Stimulated activated CD4-positive, alpha-beta T cell treated with anti-CD3 and anti-CD28 coated beads, TNF-alpha, amount 100 ng/mL, for 1 hour (primary cell): ENCODE measurements at places on chromosomes 16 and 17.

- DNase-seq, result no peak
These were observed 54.6 kb downstream of the GPRC5B start for GRCh38 chr16:19829844-19830692.

DNA sequence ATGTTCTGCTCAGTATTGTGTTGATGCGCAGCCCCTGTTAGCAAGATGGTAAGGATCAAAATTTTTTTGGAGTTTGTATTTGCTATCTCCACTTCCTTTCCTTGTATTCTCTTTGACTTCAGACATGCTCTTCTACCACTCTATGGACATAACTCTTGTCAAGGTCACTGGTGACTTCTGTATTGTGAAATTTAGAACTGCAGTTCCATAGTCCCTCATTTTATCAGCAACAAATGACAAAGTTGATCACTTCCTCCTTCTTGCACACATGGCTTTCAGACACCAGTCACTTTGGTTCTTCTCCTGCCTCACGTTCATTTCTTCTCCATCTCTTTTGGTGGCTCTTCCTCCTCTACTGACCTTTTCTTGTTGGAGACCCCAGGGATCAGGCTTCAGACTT lies 21.1 kb downstream of the COX11 start:
- no peak for DNase-seq

DNA sequence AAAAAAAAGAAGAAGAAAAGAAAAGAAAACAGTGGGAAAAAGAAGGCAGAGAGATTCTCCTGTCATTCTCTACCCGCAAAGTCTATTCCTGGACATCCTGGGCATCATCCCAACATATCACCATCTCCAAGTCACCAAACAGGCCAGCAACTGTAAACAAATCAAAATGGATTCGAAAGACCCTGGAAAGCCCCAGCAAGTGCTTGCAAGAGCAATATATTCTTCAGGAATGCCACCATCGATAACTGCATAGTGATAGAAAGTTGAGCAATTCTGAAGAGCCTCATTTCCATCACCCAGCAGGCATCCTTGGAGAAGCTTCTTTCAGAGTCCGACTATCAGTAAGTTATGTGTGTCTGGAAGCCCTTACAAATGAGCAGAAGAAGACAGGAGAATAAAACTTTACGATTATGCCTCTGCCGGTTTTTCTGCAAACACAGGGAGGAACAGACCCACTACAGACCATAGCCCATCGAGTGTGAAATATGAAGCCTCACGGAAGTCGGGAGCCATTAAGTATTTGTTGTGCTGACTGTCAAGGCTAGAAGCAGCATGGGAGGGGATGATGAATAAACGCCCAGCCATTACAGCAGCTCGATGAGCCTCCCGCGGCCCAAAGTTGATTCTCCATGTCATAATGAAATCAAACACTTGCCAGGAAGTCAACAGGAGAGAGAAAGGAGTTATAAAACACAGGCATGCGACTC lies 64.5 kb upstream of the SEC14L1 start:
- no peak for DNase-seq

DNA sequence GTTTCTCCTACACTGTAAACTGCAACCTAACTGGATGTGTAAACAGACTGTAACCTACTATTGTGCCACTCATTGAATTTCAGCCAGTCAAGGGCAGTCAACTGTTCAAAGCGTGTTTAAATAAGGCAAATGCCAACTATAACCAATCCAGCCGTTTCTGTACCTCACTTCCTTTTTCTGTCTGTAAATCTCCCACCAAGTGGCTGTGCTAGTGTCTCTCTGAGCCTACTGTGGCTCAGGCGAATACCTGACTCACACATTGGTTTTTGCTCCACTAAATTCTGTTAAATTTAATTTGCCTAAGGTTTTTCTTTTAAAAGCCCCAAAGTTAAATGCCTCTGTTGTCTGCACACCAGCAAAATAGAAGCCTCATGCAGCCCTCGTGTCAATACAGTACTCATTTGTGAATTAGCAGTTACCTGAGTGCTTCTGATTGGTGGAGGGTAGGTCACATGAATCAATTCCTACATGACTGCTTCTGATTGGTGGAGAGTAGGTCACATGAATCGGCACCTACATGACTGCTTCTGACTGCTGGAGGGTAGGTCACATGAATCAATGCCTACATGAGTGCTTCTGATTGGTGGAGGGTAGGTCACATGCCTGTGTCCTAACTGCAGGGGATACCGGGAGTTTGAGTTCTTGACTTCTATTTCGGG lies 31.1 kb upstream of the CCR7 start:
- DNase-seq, result no peak

- DNase-seq, result peak; percentile 87
These were observed 158.3 kb downstream of the RAB11FIP4 start for GRCh38 chr17:31549525-31550388.

DNA sequence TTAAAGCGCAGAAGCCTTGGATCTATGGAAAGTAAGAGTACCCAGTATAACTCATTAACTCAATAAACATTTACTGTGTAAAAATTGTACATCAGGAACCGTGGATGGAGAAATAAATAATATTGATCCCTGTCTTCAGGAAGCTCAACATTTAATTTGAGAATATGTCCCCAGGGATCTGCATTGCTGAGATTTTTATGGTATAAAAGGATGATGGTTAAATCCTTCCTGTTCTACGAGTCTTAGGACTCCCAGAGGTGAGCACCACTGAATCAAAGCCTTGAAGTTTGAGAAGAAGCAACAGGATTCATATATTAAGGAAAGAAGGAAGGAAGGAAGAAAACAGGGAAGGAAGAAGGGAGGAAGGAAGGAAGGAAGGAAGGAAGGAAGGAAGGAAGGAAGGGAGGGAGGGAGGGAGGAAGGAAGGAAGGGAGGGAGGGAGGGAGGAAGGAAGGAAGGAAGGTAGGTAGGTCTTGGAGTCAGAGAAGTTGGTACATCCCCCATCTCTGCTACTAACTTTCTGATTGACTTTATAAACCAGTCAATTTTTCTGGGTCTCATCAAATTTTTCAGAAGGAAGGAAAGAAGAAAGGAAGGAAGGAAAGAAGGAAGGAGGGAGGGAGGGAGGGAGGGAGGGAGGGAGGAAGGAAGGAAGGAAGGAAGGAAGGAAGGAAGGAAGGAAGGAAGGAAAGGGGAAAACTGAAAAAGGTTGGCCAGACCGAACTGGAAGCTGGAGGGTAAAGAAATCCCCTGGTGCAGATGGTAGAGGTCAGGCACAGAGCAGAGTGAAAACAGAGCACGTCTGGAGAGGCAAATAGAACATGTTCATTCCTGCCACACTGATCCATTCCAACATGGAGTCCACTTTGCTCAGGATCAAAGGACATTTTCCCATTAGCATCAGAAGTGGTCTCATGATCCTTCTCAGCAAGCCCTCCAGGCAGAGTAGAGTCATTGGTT lies 422.2 kb upstream of the CDH11 start:
- DNase-seq, result no peak

GRCh38 chr17:1999557-2000251 lies 25.4 kb downstream of the RTN4RL1 start:
- no peak for DNase-seq

GRCh38 chr16:80682421-80683070 lies 121.9 kb downstream of the CDYL2 start:
- DNase-seq, result no peak

DNA sequence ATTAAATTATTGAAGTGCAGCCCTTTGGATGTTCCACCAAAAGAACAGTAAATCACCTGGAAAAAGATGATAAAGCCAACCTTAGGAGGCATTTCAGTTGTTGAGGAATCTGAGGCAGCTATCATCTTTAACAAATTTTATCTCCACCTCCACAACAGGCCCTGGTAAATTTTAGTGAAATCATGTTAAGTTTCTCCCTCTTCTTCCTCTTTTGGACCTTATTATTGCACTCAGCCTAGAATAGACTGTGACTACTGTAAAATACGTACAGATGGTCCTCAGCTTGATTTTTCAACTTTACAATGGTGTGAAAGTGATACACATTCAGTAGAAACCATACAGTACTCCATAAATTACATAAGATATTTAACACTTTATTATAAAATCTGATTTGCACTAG lies 90.3 kb downstream of the USP32 start:
- no peak for DNase-seq

DNA sequence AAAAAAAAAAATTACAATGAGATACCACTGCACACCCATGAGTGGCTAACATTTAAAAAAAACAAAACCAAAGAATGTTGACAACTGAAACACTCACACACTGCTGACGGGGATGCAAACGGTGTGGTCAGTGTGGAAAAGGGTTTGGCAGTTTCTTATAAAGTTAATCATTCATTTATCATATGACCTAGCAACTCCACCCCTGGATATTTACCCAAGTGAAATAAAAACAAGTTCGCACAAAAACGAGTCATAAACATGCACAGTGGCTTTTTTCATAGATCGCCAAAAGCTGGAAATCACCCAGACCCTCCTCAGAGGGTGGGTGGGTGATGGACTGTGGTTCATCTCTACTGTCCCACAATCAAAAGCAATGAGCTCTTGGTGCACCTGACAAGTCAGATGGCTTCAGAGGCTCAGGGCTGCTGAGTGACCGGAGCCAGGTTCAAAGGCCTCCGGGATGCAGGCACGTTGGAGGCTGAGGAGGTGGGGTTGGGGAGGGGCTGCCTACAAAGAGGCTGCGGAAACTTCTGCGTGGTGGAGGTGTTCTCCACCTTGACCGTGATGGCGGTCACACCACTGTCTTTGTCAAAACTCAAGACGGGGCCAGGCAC lies 14.2 kb downstream of the RAB40B start:
- DNase-seq, result no peak

DNA sequence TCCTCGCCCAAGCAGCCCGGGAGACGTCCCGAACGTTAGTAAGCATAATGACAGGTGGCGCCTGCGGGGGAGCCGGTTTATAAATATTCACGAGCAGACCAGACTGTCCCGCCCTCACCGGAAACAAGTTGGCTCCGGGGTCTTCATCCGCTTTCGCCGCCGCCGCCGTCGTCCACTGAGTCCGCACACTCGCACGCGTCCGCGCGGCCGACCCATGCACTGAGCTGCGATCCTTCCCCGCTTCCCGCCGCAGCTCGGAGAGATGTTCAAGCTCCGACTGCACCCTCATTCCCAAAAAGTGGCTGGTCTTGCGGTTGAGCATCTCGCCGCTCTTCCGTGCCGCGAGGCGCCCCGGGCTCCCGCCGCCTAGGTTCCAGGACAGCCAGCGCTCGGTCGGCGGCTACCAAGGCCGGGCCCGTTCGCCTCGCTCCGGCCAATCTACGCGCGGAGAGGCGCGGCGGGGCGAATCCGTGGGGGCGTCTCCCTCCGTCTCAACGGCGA lies 385 bp downstream of the CFAP119 start:
- DNase-seq, result no peak

GRCh38 chr17:78357177-78357586 lies 2.7 kb downstream of the SOCS3 start:
- DNase-seq, result no peak

- DNase-seq, result no peak
These were observed 162.6 kb downstream of the AATF start for GRCh38 chr17:37111329-37111728.

DNA sequence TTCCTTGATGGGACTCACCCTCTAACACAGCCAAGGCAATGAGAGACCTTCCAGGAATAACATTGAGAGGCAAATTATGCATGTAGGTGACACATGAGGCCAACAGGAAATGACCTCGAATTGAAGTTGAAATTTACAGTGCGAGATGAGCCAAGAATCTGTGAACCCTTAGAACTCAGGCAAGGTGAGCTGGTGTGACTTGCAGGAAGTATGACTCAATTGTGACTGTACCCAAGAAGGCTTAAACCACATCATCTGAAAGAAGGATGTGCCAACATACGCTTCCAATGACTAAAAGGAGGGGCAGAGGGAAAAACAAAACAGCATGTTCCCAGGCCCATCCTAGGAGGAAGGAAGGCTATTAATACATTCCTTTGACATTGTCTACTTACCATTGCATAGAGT lies 44.8 kb downstream of the PITPNC1 start:
- peak; percentile 41 for DNase-seq

GRCh38 chr17:38547444-38547843 lies 58.3 kb downstream of the SRCIN1 start:
- DNase-seq, result no peak

DNA sequence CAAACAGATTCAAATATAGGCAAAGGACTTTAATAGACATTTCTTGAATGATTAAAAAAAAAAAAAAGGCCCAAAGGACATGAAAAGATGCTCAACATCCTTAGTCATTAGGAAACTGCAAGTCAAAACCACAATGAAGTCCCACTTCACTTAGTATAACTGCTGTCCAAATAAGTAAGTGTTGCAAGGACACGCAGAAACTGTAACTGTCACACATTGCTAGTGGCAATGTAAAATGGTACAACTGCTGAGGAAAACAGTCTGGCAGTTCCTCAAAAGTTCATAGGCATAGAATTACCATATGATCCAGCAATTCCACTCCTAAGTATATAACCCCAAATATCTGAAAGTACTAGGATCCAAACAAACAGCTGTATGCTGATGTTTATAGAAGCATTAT lies 112.7 kb downstream of the BRIP1 start:
- DNase-seq, result no peak

- no peak for DNase-seq
These were observed 54.6 kb downstream of the RBFOX3 start for GRCh38 chr17:79556271-79556670.

DNA sequence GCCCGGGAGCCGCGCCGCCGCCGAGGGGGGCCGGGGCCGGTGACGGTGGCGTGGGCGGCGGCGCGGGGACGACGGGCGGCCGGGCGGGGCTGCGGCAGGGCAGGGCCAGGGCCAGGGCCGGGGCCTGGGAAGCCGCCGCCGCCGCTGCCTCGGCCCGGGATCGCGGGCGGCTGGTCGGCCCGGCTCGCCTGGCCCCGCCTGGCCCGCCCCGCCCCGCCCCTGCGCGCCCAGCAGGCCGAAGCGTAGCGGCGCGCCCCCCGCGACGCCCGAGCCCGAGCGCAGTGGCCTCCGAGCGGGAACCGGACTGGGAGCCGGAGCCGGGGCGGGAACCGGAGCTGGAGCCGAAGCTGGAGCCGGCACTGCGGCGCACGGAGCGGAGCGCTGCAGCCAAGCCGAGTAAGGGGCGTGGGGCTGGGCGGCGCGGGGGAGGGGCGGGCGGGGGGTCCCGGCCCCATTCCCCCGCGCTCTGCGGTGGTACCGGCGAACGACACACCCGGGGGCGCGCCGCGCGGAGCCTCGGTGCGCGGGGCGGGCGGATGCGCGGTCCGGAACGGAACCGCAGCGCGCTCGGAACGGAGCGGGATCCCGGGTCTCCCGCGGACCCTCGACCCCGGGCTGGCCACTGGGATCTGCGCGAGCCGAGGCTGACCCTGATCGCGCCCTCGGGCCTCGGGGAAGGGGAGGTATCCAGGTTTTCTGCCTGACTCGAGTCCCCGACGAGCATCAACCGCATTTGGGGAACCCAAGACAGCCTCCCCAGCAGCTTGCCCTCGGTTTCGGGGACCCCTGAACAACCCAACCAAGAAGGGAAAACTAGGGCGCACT lies at the start of gene BEAN1:
Gene BEAN1 (plus strand): TSS at position 260 of the 825 bp plus-strand sequence. CDS start 10,382 bp downstream, outside the sequence.
- no peak for DNase-seq

GRCh38 chr16:83994703-83995102 lies 26.7 kb downstream of the NECAB2 start:
- no peak for DNase-seq
